ENCODE measurements at places on chromosomes 16 and 17. TPM values are rescaled to one million over a fixed set of nuclear protein-coding genes. Genes with fewer than 3 reads are reported as not detected.

DNA sequence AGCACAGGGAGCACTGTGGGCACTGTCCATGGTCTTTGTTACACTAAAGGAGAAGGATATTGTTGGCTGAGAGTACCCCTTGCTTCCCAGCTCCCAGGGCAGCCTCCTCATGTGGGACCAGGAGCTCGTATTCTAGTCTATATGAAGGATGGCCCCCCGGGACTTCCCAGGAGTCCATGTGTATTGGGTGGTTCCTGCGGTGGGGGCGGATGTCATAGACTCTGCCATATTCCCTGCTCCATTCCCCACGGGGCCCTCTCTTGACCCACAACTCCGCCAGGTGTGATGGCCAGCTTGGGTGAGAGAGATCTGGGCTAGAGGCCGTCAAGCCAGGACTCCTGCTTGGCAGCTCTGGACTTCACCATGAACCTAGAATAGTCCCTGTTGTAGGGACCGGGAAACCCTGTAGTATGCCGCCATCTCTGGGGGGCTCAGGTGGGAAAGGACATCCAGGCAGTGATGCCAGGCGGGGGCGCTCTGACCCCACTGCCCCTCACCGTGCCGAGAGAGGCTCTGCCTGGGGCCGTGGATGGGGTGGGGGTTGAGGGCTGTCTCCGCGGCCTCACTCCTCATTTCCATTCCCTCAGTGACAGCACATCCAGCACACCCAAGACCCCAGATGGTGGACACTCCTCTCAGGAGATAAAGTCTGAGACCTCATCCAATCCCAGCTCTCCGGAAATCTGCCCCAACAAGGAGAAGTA is 37.8 kb downstream of the OR1D5 start:
- H3K27ac ChIP-seq = no peak overlapping the region
- peak; percentile 66 for DNase-seq
- peaks cover 23% of the 10 kb centered on the region for H3K36me3 ChIP-seq

GRCh38 chr17:20613248-20613647 is 33.7 kb downstream of the CDRT15L2 start:
- H3K27me3 ChIP-seq = peaks cover 1% of the 10 kb centered on the region
- DNase-seq = no peak
- no peaks in the 10 kb centered on the region for H3K36me3 ChIP-seq
- no peak overlapping the region for H3K4me3 ChIP-seq

DNA sequence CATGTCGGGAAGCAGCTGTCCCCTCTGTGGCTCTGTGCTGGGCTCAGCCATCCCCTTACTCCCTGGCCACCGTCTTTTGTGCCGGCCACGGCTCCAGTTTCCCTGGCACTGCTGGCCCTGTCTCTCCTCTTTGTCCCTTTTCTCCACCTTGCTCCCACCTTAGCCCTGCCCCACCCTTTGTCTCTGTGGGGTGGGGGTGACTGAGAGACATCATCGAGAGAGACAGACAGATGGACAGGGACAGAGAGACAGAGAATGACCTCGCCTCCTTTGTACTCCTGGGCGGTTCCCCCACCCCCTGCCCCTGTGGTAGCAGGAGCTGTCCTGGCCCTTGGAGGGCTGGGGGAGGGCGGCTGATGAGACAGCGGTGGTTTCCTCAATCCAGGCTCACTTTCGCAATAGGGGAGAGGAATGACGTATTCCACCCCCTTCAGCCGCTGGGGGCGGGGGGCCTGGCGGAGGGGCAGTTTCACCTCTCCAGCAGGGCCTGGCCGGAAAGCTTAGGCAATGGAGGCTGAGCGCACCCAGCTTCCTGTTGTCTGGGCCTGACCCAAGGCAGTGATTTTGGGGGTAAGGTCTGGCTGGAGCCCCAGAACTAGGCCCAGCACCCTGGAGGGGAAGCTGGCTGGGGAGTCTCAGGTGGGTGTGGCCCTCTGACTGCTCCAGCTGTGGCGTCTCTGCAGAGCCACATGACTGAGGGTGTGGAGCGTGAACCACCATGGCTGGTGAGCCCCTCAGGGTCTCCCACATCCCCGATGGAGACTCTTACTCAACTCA is 7.3 kb downstream of the FMNL1 start:
- H3K4me1 ChIP-seq = no peaks in the 10 kb centered on the region
- no peak for DNase-seq
- no peak overlapping the region for H3K27ac ChIP-seq
- H3K4me3 ChIP-seq = no peak overlapping the region

GRCh38 chr17:205148-205669 is 23.8 kb upstream of the DOC2B start:
- peaks cover 4% of the 10 kb centered on the region for H3K4me1 ChIP-seq
- no peak overlapping the region for H3K27ac ChIP-seq
- H3K4me3 ChIP-seq = no peak overlapping the region
- H3K36me3 ChIP-seq = no peaks in the 10 kb centered on the region
- H3K27me3 ChIP-seq = peaks cover 17% of the 10 kb centered on the region
- DNase-seq = no peak

DNA sequence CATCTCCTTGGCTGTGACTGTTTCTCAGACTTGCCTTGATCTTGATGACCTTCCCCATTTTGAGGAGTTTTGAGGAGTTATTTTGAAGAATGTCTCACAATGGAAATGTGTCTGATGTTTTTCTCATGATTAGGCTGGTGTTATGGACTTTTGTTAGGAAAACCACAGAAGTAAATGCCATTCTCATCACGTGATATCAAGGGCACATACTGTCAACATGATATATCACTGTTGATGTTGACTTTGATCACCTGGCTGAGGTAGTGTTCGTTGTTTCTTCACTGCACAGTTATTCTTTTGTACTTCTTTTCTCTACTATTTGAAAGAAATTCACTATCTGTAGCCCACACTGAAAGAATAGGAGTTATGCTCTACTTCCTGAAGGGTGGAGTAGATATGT is 194.7 kb upstream of the MPHOSPH6 start:
- no peak for DNase-seq
- no peak overlapping the region for H3K4me3 ChIP-seq
- no peaks in the 10 kb centered on the region for H3K4me1 ChIP-seq
- H3K27me3 ChIP-seq = peaks cover 13% of the 10 kb centered on the region
- H3K27ac ChIP-seq = no peak overlapping the region

- DNase-seq = no peak
- no peaks in the 10 kb centered on the region for H3K27me3 ChIP-seq
- H3K4me1 ChIP-seq = peaks cover 13% of the 10 kb centered on the region
- H3K27ac ChIP-seq = no peak overlapping the region
Measured at GRCh38 chr16:79177018-79177417, 423.5 kb downstream of the MAF start.

GRCh38 chr17:38874505-38875400 is 4.9 kb downstream of the LASP1 start:
- no peak for DNase-seq
- peaks cover 16% of the 10 kb centered on the region for H3K36me3 ChIP-seq
- peak overlapping the region; percentile 96 for H3K27ac ChIP-seq

- H3K27ac ChIP-seq = peak overlapping the region; percentile 72
- DNase-seq = no peak
- peaks cover 53% of the 10 kb centered on the region for H3K4me1 ChIP-seq
- no peak overlapping the region for H3K4me3 ChIP-seq
Measured at GRCh38 chr17:2085648-2085949, 30.7 kb downstream of the HIC1 start.

GRCh38 chr17:68196394-68197090 is 51.3 kb upstream of the AMZ2 start:
- no peak overlapping the region for H3K27ac ChIP-seq
- DNase-seq = no peak
- peaks cover 22% of the 10 kb centered on the region for H3K4me1 ChIP-seq
- peaks cover 54% of the 10 kb centered on the region for H3K27me3 ChIP-seq
- H3K4me3 ChIP-seq = peak overlapping the region; percentile 60
- H3K36me3 ChIP-seq = no peaks in the 10 kb centered on the region

The ANKRD40CL gene
- total RNA-seq = not detected

- peak overlapping the region; percentile 81 for H3K27ac ChIP-seq
- DNase-seq = no peak
- peaks cover 35% of the 10 kb centered on the region for H3K4me1 ChIP-seq
- no peaks in the 10 kb centered on the region for H3K27me3 ChIP-seq
Measured at GRCh38 chr16:81035975-81036750, 521 bp downstream of the ATMIN start.
